Fibroblast of lung (primary cell): ENCODE measurements at places on chromosomes 7 and 10.

DNA sequence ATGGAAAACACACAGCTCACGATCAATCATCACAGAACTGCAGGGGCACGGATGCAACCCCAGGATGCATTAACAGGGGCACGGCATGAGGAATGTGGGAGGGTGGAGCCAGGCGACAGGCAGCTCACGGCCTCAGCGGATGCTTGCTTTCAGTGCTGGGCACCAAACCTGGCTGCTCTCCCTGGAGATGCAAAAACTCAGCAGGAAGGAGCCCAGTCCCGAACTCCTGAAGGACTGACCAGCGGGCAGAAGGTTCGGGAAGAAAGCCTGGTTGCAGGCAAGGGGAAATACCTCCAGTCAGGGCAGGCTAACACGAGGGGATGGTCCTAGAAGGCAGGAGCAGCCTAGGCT is 66.8 kb downstream of the CHST15 start:
- DNase-seq, result no peak

- DNase-seq, result peak; percentile 44
Observed at GRCh38 chr7:105760551-105761447, 115.6 kb downstream of the ATXN7L1 start.

DNA sequence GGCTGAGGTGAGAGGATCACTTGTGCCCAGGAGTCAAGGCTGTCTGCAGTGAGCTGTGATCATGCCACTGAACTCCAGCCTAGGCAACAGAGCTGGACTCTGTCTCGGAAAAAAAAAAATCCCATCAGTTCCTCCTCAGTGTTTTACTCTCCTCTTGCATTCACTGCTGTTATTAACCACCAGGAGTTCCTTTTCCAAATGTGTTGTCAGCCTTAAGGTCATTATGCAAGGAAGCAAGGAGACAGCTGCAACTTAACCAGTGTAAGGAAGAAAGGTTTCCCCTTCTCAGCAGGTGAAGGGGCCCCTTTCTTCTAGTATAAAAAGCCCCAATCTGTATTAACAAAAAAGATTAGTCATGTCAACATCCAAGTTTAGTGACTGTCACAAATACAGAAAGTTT is 86.6 kb upstream of the LEP start:
- no peak for DNase-seq

DNA sequence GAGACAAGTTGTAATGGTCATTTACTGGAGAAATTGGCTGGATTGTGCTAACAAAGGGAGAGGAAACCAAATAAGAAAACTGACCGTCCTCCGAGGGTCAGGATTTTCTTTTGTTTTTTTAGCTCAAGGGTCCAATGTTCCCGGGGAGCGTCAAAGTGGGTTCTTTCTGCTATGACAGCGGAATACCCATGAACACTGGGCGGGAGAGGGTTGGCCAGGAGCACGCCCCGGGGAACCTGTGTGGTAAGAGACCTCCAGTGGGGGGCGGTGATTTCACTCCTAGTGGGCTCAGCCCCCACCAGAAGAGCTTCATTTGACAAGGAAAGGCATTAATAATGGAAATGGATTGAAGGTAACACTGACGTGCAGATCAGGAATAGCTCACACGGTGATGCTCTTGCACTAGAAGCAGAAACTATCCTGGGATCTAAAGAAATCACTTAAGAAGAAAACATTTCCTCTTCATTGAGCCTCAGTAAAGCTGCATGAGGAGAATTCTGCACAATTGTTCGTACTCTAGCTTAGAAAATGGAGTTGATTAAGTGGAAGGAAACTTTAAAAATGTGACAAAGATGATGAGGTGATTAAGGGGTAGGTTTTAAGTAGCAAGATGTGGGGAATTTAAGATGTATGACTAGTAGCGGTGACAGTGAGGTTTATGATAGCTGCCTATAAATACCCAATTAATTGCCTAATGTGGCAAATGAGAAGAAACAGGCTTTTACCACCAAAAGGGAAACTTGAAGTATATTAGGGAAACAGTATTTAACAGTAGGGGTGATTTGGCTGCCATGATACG is 627.2 kb downstream of the SUGCT start:
- no peak for DNase-seq

- no peak for DNase-seq
Observed at GRCh38 chr7:104984585-104985258, 29.3 kb upstream of the KMT2E start.

- no peak for DNase-seq
Observed at GRCh38 chr7:51075681-51076580, 240.7 kb downstream of the COBL start.

DNA sequence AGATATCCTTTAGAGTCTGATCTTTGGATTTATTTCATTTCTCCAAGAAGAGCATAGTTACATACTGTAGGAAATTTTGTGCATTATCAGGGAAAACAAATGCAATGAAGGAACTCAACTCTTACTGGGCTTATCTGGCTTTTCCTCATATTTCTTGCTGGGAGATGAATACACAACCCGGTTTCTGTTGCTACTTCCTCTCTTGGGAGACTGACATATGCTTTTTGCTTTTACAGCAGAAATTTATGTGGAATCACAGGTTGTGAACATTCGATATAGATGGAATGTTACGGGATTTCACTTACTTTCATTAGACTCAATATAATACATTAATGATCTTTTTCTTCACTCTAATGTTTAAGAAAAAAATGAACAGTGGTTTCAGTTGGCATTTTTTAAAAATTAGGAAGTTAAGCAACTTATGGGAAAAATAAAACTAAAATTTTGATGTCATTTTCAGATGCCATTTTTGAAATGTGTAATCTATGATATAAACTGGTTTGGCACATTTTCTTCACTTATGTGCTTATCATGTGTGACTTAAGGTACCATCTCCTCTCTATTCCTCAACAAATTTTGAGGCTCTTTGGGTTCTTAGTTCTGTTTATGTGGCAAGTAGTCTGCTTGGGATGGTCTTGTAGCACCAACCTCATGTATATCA is 7.1 kb downstream of the SND1 start:
- no peak for DNase-seq

DNA sequence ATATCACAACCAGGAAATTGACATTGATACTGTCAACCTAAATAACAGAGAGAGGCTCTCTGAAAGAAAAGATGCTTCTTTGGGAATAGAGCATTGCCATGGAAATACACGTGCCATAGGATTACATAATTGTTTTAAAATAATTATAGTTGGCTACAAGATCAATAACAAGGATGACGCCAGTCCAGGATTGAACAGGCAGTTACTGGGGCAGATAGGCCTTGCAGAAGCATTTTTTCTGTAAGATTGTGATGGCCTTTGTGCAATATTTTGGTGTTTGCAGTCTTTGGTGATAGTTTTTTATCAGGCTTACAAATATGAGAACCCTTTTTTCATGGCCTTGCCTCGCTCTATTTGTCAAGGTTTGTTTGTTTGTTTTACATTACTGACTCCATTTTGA is 10.5 kb downstream of the ACADSB start:
- DNase-seq, result no peak

GRCh38 chr10:11877591-11877905 is 54.4 kb downstream of the PROSER2 start:
- no peak for DNase-seq

- no peak for DNase-seq
Observed at GRCh38 chr10:107144490-107144889, 20.0 kb downstream of the SORCS1 start.

DNA sequence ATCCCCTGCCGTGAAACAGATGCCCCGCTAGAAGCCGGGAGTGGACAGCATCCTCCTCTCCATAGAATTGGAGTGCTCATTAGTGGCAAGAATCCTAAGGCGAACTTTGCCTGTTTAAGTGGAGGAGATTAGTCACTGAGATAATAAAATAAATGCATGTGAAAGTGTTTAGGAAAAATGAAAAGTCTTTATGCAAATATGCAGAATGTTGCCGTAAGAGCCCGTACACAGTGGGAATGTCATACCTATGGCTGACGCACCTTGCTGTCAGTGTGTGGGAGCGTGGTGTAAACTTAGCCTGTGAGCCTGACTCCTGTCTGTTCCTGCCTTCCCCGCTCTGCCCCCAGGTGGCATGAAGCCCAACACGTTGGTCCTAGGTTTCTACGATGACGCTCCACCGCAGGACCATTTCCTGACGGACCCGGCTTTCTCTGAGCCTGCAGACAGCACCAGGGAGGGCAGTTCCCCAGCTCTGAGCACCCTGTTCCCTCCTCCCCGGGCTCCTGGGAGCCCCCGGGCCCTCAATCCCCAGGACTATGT is 1.7 kb upstream of the TRIP6 start:
- peak; percentile 82 for DNase-seq

DNA sequence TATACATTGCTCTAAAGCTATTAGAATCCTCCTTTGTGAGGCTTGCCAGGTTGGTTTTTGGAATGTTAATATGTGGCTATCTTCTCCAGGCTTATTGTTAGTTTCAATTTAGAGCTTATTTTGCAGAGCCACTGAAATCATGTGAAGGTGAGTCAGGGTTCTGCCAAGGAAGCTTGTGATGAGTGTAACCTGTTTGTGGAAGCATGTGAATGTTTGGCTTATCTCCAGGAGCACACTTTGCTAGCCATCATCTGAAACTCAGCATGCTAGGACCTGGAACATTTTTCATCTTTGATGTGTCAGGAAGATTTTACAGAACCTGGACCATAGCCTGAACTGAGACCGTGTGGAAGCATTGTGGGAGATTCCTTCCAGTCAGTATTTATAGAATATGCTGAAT is 197.3 kb downstream of the PPP1R9A start:
- no peak for DNase-seq

- peak; percentile 26 for DNase-seq
Observed at GRCh38 chr7:101507791-101508252, 121.3 kb downstream of the MYL10 start.
